Activated CD8-positive, alpha-beta memory T cell treated with anti-CD3 and anti-CD28 coated beads for 36 hours (primary cell): ENCODE measurements at places on chromosomes 5 and 9. TPM values are rescaled to one million over a fixed set of nuclear protein-coding genes. Genes with fewer than 3 reads are reported as not detected.

Gene ADGRV1
- total RNA-seq, result not detected

Gene PCDHGB7
- not detected for total RNA-seq

Gene FBP2
- total RNA-seq, result not detected

Gene ADAMTS16
- not detected for total RNA-seq

Gene MPDZ
- not detected for total RNA-seq

Gene LCN9
- not detected for total RNA-seq

Gene PIP5K1B
- total RNA-seq, result 3.1 TPM

Gene PNPLA7
- total RNA-seq, result 2.6 TPM
